ENCODE measurements at places on chromosomes 6 and 20. TPM values are rescaled to one million over a fixed set of nuclear protein-coding genes. Genes with fewer than 3 reads are reported as not detected.

GRCh38 chr20:38497246-38497935 is 24.7 kb downstream of the RALGAPB start:
- no peak overlapping the region for H3K27ac ChIP-seq
- H3K4me1 ChIP-seq: no peaks in the 10 kb centered on the region

DNA sequence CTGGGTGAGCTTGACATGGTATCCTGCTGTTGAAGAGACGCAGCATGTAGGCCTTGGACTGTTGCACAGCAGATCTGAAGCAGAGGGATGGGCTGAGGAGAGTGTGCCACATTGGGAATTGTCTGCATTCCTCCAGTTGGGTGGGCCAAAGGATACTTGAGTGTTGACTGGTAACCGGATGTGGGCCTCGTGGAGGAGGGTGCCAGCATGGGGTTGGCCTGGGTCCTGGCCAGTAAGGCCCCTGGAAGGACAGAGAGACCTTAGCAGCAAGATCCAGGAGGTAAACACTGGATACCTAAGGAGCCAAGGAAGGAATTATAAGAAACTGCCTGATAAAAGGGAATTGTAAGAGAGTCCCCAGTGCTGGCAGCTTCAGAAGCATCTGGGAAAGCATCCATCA is 76.9 kb downstream of the FIG4 start:
- H3K4me3 ChIP-seq: no peak overlapping the region
- no peaks in the 10 kb centered on the region for H3K36me3 ChIP-seq
- DNase-seq: no peak
- no peak overlapping the region for H3K27ac ChIP-seq
- no peaks in the 10 kb centered on the region for H3K27me3 ChIP-seq

- H3K36me3 ChIP-seq: no peaks in the 10 kb centered on the region
- H3K4me3 ChIP-seq: no peak overlapping the region
- no peak overlapping the region for H3K27ac ChIP-seq
- H3K4me1 ChIP-seq: no peaks in the 10 kb centered on the region
- DNase-seq: no peak
- no peaks in the 10 kb centered on the region for H3K27me3 ChIP-seq
Measured at GRCh38 chr20:46483879-46484278, 29.5 kb downstream of the ZNF334 start.

Gene FBXO30
- total RNA-seq: 18.1 TPM

GRCh38 chr20:37529968-37530600 is 2.4 kb upstream of the BLCAP start:
- H3K4me1 ChIP-seq: no peaks in the 10 kb centered on the region
- H3K4me3 ChIP-seq: no peak overlapping the region
- no peak overlapping the region for H3K27ac ChIP-seq
- no peaks in the 10 kb centered on the region for H3K36me3 ChIP-seq
- H3K27me3 ChIP-seq: no peaks in the 10 kb centered on the region
- no peak for DNase-seq

DNA sequence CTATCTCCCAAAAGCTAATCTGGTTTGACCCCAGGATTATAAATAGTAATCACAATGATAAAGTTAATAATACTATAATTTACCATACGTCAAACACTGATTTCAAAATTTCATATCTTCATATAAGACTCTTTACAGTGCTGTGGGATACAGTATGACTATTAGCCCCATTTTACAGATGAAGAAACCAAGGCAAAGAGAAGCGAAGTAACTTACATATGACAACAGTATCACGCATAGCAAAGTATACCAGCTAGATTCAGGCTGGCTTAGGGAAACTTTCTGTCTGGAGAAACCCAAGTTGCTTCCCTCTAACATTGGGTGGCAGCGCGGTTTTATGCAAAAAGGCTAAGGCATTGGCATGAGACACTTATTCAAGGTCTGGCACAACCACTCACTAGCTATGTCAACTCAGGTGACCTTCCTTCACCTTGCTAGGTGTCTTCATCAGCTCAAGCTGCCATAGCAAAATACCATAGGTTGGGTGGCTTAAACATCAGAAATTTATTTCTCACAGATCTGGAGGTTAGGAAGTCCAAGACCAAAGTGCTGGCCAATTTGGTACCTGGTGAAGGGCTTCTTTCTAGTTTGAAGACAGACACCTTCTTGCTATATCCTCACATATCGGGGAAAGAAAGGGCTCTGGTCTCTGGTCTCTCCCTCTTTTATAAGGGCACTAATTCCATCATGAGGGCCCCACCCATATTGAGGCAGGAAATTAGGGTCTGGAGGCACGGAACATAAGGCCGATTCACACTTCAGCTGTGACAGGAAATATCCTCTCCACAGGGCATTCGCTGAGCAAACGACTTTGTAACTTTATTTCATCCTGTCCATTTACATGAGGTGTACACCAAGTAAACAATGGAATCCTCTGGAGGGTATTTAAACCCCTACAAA is 22.4 kb upstream of the UTRN start:
- DNase-seq: no peak
- H3K4me1 ChIP-seq: no peaks in the 10 kb centered on the region
- no peaks in the 10 kb centered on the region for H3K36me3 ChIP-seq

Gene PLEKHG1
- total RNA-seq: 7.2 TPM

- DNase-seq: peak; percentile 45
- H3K36me3 ChIP-seq: no peaks in the 10 kb centered on the region
- peaks cover 4% of the 10 kb centered on the region for H3K4me1 ChIP-seq
- no peaks in the 10 kb centered on the region for H3K27me3 ChIP-seq
Measured at GRCh38 chr20:17843246-17844132, 125.1 kb downstream of the SNX5 start.

DNA sequence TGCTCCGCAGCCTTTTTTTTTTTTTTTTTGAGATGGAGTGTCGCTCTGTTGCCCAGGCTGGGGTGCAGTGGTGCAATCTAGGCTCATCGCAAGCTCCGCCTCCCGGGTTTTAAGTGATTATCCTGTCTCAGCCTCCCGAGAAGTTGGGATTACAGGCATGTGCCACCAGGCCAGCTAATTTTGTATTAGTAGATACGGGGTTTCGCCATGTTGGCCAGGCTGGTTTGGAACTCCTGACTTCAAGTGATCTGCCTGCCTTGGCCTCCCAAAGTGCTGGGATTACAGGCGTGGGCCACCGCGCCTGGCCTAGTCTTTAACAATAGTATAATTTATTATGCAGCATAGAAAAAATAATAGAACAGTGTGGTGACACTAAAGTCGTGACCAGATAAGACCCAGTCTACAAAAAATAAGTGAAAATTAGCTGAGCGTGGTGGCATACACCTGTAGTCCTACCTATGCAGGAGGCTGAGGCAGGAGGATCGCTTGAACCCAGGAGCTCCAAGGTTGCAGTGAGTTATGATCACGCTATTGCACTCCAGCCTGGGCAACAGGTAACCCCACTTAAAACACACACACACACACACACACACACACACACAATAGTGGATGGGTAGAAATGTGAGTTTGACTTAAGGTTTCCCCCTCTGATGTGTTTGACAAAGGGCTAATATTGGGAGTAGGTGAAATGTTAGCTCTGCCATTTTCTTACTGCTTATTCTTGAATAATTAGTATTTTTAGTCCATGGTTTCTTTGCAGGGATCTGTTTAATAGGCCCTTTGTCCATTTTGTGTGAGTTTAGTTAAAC is 6.5 kb downstream of the PIM1 start:
- no peaks in the 10 kb centered on the region for H3K4me1 ChIP-seq
- no peaks in the 10 kb centered on the region for H3K27me3 ChIP-seq
- DNase-seq: no peak
- H3K4me3 ChIP-seq: no peak overlapping the region

Gene CDSN
- not detected for total RNA-seq

DNA sequence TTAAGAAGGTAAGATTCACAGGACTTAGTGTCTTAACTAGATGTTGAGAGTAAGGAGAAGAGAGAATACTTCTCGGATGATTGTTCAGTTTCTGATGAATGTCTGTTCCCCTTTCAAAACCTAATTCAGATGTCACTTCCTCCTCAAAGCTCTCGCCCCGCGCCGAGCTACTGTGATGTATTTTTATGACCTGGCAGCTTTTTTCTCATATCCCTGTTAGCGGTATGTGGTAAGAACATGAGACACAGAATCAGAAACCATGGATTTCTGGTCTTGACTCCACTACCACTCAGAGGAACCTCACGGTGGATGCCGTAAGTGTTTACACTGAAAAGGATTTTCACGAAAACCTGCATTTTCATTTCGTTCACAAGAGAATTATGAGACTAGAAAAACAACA is 48.4 kb downstream of the CEP43 start:
- DNase-seq: no peak
- no peaks in the 10 kb centered on the region for H3K4me1 ChIP-seq
- H3K36me3 ChIP-seq: no peaks in the 10 kb centered on the region
- H3K27me3 ChIP-seq: no peaks in the 10 kb centered on the region
- H3K27ac ChIP-seq: no peak overlapping the region

Gene ZBTB46
- total RNA-seq: 45.5 TPM

DNA sequence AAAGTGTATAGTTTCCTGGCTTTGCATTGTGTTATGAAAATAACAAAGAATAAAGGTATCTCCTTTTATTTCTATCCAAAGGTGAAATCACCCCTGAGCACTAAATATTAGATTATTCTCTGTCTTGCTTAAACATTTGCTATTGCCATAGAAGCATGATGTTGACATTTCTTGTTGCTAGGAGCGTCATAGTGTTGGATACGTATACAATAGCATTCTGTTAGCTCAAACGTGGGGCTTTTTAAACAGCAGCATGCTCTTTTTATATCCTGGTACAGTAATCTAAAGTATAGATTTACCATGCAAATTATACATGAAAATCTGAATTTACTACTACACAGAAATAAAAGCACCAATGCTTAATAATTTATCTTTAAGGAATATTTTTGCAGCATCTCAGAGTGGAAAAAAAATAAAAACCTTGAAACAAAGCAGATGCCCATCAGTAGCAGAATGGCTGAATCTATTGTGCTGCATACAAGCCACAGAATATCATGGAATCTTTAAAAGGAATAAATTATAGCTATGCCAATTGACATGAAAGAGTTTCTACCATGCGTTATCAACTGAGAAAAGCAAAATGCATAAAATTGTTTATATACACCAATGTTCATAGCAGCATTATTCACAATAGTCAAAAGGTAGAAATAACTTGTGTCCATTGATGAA is 9.6 kb upstream of the HSF2 start:
- H3K27me3 ChIP-seq: no peaks in the 10 kb centered on the region
- no peak overlapping the region for H3K27ac ChIP-seq
- no peak overlapping the region for H3K4me3 ChIP-seq
- no peaks in the 10 kb centered on the region for H3K36me3 ChIP-seq

Gene CLDN20
- 1.5 TPM for total RNA-seq

Gene GMPR
- 9.1 TPM for total RNA-seq

GRCh38 chr6:7590918-7591302 is 912 bp downstream of the SNRNP48 start:
- peak overlapping the region; percentile 96 for H3K4me3 ChIP-seq
- peak overlapping the region; percentile 79 for H3K27ac ChIP-seq
- H3K4me1 ChIP-seq: no peaks in the 10 kb centered on the region
- no peaks in the 10 kb centered on the region for H3K27me3 ChIP-seq
- no peak for DNase-seq
- H3K36me3 ChIP-seq: no peaks in the 10 kb centered on the region

DNA sequence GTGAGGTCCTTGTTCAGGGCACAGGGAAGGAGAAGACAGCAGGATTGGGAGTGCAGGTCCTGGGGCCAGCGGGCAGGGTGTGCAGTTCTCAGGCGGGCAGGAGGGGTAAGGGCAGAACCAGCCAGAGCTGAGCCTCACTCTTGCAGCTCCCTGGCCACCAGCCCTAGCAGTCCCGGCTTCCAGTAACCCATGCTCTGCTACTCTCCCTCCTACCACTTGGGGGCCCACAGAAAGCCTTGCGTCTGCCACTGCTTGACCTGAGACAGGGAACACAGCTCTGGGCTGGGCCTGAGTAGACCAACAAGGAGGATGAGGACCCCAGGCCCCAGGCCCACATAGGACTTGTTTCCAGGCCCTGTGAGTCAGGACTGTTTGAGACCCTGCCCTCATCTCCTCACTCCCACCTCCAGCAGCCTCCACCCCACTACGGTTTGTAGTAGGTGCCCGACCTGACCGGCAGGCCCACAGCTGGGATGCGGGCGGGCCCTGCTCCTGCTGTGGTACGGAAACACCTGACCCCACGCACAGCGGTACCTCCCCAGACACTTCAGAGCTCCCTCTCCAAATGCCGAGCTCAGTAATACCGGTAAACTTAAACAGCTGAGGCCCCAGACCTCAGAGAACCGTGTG is 39.2 kb downstream of the KCNK5 start:
- no peaks in the 10 kb centered on the region for H3K4me1 ChIP-seq
- no peak overlapping the region for H3K4me3 ChIP-seq
- H3K36me3 ChIP-seq: no peaks in the 10 kb centered on the region
- no peaks in the 10 kb centered on the region for H3K27me3 ChIP-seq
- DNase-seq: no peak

Data from uterus (tissue), 4 donors.